Stimulated activated CD4-positive, alpha-beta T cell treated with anti-CD3 and anti-CD28 coated beads, Interleukin-15, amount 100 ng/mL, for 24 hours (primary cell): ENCODE measurements at places on chromosomes 6 and 20.

- DNase-seq = no peak
Observed at GRCh38 chr20:24966317-24967012, 17.4 kb downstream of the CST7 start.

DNA sequence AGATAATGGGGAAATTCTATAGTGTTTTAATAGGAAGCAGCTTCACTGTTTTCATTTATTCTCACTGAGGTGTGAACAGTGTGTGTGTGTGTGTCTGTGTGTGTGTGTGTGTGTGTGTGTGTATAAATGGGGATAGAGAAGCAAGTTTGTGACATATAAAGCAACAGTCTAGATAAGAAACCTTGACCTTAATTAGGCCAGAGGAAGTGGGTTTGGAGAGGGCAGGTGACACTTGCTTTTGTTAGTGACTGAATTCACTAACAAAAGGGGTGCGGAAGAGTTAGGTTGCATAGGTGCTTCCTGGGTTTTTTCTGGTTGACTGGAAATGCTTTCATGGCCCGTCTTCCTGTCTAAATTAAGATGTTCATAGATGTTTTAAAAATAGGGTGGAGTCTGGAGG, 515.7 kb upstream of the FLRT3 start:
- no peak for DNase-seq

DNA sequence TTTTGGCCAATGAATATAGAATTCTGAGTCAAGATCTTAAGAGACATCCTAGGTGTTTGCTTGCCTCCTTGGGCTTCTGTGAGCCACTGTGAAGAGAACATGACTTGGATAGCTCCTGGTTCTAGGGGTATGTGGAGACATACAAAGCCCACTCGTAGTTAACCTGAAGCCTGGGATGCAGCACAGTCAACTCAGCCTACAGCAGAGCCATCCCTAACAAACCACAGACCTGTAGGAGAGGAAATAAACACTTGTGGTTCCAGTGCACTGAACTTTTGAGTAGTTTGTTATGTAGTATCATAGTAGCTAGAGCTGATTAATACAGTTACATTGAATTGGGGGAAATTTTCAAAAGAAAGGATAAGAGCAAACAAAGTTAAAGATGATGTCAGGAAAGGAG, 474.4 kb upstream of the HSF2 start:
- no peak for DNase-seq

DNA sequence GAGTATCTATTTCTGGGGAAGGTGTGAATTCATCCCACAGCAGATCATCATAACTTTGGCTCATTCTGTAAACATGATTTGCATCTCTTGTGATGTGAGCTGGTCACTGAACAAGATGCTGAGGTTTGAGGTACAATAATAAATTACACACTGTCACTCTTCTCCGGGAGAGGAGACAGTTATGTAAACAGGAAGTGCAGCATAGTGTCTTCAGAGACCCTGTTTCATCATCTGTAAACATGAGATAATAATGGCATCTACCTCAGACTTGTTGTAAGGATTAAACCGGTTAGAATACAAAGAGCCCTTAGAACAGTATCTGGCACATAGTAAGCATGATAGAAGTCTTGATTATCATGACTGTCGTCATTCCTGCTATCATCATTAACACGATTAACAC, 125.2 kb downstream of the TBC1D7 start:
- DNase-seq = no peak

DNA sequence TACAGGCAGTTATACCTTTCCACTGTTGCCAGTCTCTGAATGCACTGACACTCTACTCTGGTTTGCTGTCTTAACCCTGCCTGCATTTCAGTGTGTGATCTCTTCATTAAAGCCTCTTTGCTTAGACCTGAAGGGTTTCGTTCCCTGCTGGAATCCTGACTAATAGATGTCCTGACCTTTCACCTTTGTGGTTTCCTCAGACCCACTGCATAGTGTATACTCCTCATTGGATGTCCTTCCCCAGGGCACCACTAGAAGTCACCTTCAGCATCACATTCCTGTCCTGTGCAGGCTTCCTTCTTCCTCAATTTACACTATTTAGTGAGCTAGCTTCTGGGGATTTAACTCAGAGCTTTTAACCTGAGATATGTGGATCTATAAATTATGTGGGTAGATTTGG, 120.6 kb downstream of the RCAN2 start:
- no peak for DNase-seq

DNA sequence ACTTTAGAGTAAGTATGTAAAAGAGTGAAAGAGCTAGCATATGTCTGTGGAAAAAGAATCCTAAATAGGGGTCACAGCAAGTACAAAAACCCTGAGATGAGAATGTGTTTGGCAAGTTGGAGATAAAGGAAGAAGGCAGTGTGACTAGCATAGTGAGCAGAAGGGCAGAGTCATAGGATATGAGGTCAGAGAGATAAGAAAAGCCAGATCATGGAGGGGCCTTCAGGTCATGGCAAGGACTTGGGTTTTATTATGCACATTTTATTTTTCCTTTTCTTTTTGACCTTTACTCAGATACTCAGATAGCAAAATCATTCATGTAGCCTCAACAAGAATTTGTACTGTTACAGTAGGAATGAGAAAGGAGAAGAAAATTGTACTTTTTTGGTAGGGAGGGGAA, 138.0 kb downstream of the GJA1 start:
- DNase-seq = no peak

DNA sequence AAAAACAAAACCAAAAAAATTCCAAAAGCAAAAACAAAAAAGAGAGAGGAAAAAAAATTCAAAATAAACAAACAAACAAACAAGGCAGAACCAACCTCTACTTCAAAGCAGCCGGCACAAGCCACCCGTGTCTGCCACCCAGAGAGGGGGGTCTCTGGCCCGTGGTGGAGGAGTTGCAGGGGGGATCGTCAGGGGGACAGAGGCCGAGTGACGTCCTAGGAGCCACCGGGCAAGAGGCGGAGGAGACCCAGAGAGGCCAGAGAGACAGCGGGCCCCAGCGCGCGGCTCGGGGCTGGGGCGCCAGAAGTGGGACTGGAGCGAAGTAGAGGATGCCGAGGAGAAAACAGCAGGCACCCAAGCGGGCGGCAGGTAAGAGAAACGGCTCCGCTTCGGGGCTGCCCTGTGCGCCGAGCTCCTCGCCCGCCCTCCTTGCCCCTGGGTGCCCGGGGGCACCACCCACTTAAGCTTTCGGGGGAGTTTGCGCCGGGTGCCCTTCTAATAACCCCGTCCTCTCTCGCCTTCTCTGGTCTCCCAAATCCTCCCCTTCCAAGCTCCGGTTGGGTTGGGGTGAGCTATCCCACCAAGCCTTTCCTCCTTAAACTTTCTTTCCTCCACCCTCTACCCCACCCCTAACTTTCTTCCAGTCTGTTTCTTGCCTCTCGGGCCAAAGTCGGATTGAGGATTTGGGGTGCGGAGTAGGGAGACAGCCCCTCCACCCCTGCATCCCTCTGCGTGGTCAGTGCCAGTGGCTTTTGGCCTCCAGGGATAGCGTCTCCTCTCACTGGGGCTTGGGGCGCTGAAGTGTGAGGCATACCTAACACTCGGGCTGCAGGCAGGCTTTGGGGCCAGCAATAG, 1.0 kb downstream of the TSHZ2 start:
- peak; percentile 49 for DNase-seq

DNA sequence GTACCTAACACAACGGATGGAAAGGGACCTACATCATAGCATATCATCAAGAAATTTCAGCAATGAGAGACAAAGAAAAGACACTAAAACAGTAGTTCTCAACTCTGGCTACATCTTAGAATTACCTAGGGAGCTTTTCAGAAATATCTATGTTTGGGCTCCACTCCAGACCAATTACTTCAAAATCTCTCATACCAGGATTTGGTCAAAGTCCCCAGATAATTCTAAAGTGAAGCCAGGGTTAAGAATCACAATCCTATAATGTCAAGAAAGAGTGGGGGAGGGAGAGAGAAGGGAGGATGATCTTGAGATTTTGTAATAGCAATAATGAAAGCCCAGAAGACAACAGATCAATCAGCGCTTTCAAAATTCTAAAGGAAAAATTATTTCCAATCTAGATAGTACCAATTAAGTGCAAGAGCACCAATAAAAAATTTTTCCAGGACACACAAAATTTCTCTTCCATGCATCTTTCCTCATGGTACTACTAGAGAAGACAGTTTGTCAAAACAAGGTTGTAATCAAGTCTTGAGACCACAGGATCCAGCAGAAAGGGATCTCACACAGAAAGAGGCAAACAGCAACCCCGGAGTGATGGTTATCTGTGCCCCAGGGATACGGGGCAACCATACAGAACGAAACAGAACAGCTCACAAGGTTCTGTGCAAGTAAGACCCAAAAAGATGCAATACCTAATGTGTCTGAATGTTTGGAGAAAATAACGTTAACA, 152.9 kb upstream of the DST start:
- no peak for DNase-seq

DNA sequence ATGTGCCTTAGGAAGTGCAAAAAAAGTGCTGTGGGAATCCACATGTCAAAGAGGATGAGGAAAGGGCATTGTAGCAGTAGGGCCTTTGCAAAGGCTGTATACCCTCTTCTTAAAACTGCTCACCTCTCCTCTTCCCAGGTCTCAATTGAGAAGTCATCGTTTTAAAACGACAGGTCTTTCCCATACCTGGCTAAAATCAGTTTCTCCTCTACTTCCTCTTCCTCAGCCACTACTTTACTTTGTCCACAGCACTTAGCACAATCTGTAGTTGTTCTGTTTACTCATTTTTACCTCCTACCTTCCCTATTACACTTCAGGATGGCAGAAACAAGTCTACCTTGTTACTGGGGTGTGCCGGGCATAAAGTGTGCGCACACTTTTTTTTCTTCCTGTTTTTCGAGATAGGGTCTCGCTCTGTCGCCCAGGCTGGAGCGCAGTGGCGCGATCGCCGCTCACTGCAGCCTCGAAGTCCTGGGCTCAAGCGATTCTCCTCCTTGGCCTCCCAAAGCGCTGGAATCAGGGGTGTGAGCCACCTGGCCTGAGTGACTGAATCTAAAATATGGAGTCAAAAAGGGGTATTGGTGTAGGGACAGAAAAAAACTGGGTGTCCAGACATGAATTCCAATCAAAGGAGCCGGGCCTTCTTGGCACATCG, 9.8 kb upstream of the ELOVL5 start:
- DNase-seq = no peak

DNA sequence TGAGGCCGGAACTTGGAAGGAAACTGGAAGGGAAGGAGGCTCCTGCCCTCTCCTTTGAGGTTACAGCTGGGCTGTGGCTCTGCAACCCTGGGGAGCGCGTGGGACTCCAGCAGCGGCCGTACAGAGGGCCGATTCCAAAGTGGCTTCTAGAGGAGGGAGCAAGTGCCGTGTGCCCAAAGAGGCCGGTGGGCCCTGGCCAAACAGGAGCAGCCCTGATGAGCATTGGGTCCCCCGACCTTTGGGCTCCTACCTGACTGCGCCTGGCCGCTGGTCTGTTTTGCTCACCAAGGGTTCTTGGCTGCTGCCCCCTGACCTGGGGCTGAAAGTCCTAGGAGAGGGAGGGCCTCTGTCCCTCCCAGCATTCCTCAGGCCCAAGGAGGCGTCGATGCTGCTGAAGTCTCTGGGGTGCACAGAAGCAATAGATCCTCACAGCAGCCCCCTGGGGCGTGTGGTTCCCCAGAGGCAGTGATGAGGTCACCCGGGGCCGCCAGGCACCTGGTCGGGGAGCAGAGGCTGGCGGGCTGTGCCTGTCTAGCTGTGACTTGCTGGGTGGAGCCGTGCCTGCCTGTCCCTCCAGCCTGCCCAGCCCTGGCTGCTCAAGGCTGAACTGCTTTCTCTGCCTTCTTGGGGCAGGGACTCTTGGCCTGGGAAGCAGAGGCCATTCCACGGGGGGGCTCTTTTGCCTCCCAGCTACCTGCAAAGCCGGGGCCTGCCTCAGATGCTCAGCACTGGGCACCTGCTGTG, 9.8 kb downstream of the RBM38 start:
- no peak for DNase-seq

DNA sequence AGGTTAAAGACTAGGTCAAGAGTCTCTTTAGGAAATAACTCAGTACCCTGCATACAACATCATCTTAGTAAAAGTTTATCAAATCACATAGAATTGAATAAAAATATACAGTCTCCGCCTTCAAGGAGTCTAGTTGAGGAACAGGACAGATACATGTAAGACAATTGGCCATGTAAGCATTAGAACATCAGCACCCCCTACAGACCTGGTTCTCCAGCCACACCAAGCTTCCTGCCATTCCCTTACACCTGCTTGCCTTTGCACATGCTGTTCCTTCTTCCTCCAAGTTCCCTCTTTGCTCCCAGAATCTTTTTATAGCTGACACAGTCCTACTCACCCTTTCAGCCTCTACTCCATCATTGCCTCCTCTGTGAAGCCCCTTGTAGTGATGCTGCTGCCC, 187.8 kb upstream of the LRFN2 start:
- no peak for DNase-seq

DNA sequence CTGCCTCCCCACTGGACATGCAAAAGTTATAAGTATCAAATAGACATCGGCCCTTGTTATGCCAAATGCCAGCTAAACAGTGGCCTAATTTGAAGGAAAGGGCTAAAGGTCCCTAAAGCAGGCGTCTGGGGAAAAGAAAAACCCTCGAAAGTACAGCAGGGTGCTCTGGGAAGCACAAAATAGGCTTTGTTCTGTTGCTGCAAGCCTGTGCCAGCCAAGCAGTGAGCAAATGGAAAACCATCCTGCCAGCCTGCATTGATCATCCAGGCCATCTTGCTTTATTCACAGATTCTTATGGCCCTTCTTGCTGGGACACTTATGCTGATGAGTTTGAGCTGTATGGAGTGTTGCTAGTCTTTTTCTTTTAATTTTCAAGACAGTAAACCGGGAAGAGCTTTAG, 62.2 kb upstream of the PLEKHG1 start:
- DNase-seq = no peak

GRCh38 chr6:96065213-96065612, 49.4 kb downstream of the FUT9 start:
- no peak for DNase-seq

- peak; percentile 60 for DNase-seq
Observed at GRCh38 chr20:58839474-58839874, 11.2 kb downstream of the GNAS-AS1 start.

DNA sequence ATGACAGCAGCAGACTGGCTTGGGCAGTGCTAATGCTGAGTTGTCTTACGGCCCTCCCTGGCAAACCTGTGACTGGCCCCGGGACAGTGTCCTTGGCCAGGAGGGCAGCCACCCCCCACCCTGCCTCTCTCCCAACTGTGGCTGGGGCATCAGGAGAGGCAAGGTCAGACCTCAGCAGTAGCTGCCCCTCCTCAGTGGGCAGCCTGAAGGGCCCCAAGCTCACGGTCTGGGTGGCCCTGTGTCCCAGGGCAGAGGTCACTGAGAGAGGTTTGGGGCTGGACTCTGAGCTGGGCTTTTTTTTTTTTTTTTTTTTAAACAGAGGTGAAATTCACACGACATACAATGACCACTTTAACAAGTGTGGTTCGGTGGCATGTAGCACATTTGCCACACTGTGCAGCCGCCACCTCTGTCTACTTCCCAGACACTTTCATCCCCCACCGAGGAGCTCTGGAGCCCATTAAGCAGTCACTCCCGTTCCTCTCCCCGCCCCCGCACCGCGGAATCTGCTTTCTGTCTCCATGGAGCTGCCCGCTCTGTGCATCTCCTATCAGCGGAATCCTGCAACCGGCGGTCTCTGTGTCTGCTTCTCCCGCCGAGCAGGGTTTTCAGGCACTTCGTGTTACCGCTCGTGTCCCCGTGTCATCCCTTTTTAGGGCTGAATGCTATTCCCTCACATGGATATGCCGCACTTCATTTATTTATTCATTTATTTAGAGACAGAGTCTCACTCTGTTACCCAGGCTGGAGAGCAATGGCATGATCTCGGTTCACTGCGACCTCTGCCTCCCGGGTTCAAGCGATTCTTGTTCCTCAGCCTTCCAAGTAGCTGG, 67.9 kb upstream of the GATA5 start:
- DNase-seq = no peak
